ENCODE measurements at places on chromosomes 3 and 15.

- DNase-seq, result no peak
These were observed 31.6 kb downstream of the COL8A1 start for GRCh38 chr3:99669879-99670555.

GRCh38 chr15:67835297-67836133, 4.3 kb downstream of the RNU6-1 start:
- no peak for DNase-seq

DNA sequence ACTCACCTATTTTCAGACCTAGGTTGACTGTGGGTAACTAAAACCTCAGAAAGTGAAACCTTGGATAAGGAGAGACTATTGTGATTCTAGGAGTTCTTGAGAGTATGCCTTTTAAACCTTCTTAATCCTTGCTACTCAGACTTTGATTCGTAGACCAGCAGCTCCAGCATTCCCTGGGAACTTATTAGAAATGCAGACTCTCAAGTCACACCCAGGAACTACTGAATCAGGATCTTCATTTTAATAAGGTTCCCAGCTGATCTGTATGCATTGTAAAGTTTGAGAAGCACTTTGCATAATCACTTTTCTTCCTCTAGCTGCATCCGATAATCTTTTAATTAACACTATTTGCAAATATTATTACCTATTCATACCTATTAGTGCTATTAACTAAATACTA, 480.3 kb upstream of the KCNMB2 start:
- no peak for DNase-seq

DNA sequence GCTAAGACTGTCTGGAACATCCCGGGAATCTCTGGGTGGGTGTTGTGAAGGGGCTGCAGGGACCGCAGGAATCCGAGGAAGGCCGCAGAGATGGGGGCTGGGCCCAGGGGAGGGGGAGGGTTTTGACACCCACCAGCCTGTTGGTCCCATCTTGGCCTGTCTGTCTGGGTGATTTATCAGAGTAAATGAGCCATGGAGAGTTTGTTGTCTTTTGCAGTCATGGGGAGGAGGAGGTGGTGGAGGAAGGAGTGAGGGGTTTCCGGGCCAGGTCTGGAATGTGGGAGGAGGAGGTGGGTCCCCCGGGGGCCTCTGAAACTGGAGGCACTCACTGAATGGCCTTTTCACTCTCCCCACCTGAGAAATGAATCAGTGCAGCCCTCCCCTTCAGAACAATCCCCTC, 11.5 kb downstream of the SEMA3F start:
- DNase-seq, result no peak

DNA sequence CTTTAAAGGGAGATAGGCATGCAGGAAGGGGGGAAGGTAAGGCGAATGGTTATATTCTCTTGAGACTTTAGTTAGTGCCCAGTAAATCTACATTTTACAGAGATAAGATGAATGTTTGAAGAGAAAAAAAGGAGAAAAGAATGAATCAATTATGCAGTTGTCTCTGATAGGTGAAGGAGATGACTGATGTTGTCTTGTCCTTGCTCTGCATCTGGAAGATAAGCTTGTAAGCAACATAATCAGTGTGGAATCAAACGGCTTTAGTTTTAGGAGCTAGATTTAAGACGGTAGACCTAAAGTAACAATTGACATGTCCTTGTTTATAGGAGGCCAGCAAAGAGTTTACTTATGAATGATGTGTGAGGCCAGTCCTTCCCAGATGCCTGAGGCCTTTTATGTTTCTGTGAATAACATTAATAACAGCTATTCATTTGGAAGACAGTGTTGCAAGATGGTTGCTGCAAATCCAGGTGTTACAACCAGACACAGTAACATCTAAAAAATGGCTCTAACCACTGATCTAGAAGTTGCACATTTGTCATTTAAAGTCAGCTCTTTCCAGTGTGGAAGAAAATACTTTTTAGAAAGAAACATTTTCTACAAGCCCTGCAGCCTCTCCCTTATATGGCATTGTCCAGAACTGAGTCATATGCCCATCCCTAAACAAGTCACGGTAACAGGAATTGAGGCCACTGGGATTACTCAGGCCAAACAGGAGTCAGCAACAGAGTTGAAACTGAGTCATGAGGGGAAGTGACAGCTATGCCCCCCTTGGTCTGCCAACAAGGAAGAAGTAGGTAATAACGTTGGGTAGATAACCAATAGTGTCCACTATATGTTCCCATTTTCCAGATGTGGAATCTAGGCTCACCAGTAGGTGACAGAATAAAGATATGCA, 77.5 kb upstream of the FBN1 start:
- no peak for DNase-seq

GRCh38 chr3:57545636-57546268, 1.6 kb upstream of the DNAH12 start:
- DNase-seq, result no peak

DNA sequence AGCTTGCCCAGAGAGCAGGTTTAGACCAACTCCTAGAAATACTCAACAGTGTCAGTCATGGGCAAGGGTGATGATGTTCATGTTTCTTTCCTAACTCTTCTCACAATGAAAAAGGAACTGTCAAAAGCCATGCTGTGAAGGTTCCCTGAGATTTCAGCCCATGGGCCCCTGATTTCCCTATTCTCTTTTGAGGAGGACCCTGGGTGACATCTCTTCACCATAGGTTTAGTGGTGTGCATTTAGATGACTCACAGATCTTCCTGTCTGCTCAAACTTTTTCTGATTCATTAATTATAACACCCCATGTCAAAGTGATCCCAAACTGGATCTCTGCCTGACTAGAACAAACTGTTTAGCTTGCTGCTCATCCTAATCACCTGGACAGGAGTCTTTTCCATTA, 108.0 kb downstream of the BBX start:
- no peak for DNase-seq

DNA sequence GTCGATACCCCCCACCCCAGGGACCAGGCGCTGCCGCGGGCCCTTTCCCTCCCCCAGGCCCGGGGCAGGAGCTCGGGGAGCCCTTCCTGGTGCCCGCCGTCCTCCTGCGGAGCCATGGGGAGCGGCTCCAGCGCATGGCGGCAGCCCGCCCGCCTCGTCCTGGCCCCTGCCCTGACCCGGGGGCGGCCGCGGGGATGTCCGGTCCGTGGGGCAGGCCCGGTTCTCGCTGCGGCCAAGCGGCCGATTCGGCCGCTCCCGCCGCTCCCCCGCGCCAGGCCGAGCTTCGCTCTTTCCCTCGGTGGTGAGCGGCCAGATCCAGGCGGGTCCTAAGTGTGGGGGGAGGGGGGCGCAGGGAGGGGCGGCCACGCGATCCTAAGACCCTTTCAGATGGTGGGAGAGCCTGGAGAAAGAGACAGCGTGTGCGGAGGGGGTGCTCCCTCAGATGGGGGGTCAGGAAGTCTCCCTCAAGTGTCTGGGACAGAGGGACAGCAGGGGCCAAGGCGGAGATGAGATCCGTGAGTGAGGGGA, 1.3 kb downstream of the NEIL1 start:
- peak; percentile 23 for DNase-seq

DNA sequence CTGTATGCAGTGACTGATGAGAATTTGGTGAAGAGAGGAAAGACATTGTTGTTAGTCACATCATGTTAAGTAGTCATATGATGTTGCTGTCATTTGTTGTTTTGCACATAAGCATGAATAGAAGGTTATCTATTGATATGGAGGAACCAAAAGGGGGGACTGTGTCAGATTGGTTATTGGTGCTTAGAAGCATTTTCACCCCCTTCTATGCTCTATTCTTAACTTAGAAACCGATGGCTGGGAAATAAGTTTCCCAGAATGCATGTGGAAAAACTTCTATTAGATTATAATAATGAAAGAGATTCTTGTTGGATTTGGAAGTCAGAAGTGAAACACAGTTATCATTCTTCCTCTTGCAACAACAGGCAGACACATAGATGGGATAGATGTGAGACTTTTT, 33.2 kb upstream of the CADM2 start:
- DNase-seq, result no peak

DNA sequence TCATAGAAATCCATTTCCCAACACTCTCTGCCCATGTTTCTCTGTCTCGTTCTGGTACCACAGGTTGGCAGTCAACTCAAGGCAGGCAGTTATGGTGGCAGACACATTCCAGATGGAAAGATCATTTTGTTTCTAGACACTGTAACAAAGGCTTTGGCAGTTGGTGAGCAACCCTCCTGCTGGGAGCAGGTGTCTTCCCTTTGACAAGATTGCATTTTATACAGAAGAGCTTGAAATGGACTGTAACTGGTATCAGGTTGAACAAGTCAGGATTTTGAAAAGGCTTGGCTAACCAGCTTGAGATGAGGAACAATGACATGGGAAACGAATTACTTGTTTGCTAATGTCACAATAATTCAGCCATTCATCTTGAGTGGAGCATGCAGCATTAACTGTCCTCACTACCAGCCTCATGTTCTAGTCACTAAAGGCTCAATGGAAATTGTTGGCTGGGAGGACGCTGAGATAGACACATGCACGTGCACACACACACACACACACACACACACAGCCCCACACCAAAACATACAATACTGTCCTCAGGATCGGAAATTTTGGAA, 170.0 kb downstream of the SEMA6D start:
- DNase-seq, result no peak

DNA sequence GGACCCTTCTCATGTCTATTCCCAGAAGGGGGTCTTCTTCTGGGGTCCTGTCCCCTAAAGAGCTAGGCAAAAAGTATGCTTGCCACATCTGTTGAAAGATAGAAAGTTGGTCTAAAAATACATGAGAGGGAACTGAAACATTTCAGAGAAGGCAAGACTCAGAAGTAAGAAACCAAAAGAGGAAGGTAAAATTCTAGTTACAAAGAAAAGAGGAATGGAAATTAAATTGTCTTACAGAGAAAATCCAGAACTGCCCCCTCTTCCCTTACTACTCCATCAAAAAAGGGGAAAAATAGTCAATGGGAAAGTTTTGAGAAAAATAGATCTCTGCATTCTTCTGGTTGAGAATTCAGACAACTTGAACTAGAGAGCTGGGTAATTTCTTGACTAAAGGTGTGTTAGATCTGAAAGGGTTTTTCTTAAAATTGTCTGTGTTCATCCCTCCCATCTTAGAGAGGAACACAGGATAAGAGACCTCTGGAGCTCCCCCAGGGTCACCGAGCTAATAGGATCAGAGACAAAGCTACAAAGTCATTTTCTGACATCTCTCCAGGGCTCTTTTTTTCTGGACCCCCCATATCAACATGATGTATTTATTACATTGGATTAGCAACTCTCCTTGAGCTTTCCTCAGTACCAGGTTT, 32.3 kb upstream of the CCR2 start:
- no peak for DNase-seq

DNA sequence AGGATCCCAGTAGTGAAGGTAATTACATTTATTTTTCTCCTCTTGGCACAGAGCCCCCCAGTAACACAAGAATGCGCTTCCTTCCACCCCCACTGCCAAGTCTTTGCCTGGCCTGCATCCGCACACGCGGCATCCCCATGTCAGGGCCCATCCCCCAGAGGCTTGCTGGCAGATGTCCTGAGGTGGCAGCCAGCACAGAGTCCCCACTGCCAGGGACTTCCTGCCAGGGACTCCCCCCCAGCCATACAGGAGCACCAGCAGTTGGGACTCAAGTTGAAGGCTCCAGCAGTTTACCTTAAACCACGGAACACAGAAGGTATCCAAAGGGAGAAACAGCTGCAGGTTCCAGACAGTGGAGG, 41.0 kb downstream of the MEGF11 start:
- no peak for DNase-seq

GRCh38 chr15:93305306-93305705, 216.3 kb upstream of the RGMA start:
- no peak for DNase-seq

DNA sequence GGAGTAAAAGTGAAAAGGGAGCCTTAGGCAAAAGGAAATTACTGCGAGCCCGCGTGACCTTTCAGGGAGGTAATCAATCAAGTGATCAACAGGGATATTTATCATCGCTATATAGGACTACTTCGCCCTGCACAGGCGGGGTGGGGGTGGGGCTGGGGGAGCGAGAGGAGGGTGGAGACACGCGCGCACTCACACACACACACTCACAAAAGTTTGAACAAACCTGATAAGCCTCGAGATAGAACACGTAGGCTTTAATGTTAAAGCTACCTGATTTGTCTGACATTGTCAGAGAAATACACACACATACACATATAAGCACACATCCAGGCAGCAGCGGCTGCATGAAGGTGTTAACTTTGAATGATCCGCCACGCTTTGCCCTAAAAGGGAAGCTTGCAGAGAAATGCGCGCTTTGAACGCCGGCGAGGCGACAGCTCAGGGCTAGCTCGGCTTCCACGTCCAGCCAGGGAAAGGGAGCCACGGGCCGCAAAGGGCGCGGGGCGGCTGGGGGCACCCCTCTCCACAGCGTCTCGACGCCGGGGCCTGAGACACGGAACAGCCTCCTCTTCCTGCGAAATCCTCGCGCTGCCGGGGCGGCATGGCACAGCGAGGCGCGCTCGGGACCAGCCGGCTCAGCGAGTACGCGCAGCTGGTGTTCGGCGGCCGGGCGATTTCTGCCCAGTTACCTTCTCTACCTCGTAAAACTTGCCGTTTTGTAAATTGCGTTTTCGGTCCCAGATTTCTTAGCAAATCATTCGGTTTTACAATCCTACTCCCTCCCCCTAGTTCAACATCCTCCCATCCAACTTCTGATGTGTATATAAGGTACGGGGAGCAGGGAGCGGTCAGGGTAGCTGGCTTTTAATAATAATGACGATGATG, 4.8 kb upstream of the MECOM start:
- peak; percentile 86 for DNase-seq

GRCh38 chr3:28940530-28940929, 340.3 kb upstream of the RBMS3 start:
- no peak for DNase-seq

- no peak for DNase-seq
These were observed 69.9 kb downstream of the TNIK start for GRCh38 chr3:171390051-171390941.

GRCh38 chr15:78350058-78350457, 9.9 kb downstream of the CRABP1 start:
- no peak for DNase-seq

DNA sequence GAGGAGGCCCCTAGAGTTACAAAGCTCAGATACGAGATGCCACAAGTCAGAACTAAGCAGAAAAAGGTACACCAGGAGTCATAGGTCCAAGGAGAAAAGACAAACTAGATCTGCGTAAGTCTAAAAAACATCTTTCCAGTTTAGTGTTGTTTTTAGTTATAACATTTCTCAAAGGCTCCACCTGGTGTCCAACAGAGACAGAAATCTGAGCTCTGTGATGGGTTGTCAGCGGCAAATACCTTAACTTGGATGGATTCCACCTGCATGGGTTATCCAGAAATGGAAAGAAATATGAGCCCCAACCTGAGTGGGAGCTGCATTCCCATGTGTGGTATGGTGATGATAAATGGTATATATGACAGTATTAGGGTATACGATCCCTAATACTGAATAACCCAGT, 238.6 kb upstream of the CHRM5 start:
- peak; percentile 66 for DNase-seq

- DNase-seq, result no peak
These were observed 525.1 kb downstream of the PDCD6IP start for GRCh38 chr3:34323517-34323916.

All from T47D (cell line).